Dorsolateral prefrontal cortex (tissue), 122 donors: ENCODE measurements at places on chromosomes 2 and 18.

DNA sequence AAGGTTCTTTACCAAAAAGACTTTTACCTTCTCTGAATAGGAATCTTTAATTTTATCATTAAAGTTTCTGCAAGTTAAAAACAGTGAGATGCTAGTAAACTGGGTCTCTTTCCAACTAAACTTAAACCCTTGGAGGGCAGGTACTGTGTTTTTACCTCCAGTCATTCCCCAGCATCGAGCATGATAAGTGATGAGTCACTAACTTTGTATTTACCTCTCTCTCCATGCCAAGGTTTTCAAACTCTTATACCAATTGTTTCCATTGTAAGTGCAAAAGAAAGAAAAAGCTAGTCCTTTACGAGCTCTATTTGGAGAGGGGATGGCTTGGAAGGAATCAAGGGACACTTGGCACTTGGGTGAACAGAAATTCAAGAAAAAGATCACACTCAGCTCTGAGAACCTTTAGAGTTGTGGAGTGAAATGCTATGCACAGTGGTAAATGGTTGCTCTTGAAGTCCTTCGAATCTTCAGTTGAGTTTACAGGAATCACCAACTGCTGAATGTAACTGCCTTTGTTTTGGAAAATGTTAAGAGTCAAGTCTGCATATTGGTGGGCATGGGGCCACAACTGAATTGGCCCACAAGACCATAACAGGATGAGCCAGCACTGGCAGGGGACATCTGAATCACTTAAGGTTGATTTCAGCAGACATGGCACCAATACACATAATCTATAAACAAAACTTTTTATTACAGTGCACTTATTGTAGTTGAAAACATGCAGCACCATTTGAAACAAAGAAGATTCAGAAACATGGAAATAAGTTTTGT, 8.3 kb upstream of the RBM43 start:
- DNase-seq, result no peak

- no peak for DNase-seq
These were observed 79.4 kb upstream of the SMIM21 start for GRCh38 chr18:75506913-75507312.

- no peak for DNase-seq
These were observed 343.1 kb downstream of the CELF4 start for GRCh38 chr18:37222354-37222998.

DNA sequence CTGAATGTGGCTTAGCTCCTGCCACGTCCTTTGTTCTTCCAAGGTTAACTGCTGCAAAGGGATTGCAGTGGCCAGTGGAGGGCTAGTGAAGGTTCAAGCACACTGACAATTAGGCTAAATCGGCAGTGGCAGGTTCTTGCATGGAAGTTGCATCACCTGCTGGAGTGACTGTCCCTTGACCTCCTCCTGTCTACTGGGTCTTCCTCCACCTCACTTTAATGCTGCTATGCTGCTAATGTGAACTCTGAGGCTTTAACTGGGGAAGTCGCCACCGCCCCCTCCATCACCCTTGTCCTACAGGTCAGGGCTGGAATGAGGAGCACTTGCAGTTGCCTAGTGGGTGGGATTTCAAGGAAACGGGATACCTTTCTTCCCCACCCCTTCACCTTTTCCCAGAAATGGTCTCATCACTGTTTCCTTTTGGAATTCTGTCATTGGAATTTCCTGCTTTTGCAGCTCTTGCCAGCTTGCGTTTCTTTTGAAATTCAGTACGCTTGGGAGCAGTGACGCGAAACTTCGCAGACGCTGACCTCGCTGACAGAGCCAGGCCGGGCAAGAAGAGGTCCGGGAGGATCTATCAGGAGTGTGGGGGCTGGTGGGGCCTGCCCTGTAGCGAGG, 150.3 kb downstream of the SH3RF3 start:
- DNase-seq, result no peak

- DNase-seq, result no peak
These were observed 41.6 kb downstream of the DDX1 start for GRCh38 chr2:15633043-15633970.

DNA sequence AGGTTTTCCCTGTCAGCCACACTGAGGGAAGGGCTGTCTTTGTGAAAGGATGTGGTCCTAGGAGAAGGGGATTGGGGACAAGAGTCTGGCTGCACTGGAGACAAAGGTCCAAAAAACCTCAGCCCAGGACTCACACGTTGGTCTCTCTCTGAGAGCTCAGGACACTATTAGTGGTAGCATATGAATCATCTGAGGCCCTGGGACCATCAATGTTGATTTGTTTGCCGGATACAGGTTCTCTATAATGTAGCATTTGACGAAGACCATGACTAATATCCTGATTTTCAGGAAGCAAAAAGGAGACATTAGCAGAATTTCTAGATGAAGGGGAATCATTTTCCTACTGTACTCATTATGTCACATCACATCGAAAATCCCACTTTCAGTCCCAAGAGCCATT, 22.2 kb upstream of the DNAH6 start:
- DNase-seq, result no peak

DNA sequence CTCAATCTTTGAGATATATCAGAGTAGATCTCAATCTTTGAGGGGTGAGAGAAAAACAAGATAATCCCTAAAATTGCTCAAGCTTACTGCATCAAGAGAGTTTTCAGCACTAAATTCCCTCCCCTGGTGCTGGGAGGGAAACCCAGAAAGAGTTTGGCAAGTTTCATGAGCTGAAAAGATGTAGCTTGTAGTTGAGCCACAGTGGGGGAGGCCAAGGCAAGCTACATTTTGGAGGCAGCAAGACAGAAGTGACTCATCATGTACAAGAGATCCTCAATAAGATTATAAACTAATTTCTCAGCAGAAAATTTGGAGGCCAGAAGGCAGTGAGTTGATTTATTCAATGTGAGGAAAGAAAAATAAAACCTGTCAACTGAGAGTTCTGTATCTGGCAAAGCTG, 308.2 kb downstream of the PIEZO2 start:
- DNase-seq, result no peak

GRCh38 chr18:5515011-5515784, 28.6 kb downstream of the EPB41L3 start:
- no peak for DNase-seq

DNA sequence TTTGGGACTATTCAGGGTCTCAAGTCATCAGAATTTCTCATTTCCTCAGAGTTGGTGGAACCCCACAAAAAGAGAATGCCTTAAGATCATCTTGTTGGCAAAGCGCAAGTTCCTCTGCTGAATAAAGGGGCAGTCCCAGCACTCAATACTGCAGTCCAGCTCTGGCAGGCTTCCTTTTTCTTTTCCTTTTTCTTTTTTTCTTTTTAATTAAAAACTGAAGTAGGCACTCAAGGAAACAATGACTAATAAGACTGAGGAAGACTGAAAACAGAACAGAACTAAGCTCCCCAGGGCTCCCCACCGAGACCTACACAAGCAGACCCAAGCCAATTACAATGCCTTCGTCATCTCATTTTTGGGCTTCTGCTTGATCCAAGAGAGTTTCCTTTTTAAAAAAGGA, 82.0 kb downstream of the STK39 start:
- no peak for DNase-seq

- no peak for DNase-seq
These were observed 186.8 kb downstream of the RDH14 start for GRCh38 chr2:18373664-18374063.

- DNase-seq, result no peak
These were observed 261.8 kb downstream of the DCDC2C start for GRCh38 chr2:3965211-3965610.

DNA sequence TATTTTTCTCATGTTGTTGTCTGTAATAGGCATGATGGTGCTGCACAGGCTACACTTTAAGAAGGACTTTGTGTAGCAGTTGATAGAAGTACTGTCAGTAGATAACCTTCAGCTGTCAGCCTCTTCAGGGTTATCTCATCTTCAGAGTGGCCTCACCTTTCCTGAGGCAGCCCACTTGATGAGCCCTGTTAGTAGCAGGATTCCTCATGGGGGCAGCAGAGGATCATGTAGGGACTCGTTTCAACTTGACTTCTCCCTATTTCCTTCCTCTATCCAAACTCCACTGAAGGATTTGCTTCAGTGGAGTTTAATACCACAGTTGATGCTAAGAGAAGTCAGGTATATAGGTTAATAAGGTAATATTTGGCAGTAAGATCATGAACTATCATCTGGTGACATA, 530.3 kb upstream of the FSIP2 start:
- DNase-seq, result no peak

DNA sequence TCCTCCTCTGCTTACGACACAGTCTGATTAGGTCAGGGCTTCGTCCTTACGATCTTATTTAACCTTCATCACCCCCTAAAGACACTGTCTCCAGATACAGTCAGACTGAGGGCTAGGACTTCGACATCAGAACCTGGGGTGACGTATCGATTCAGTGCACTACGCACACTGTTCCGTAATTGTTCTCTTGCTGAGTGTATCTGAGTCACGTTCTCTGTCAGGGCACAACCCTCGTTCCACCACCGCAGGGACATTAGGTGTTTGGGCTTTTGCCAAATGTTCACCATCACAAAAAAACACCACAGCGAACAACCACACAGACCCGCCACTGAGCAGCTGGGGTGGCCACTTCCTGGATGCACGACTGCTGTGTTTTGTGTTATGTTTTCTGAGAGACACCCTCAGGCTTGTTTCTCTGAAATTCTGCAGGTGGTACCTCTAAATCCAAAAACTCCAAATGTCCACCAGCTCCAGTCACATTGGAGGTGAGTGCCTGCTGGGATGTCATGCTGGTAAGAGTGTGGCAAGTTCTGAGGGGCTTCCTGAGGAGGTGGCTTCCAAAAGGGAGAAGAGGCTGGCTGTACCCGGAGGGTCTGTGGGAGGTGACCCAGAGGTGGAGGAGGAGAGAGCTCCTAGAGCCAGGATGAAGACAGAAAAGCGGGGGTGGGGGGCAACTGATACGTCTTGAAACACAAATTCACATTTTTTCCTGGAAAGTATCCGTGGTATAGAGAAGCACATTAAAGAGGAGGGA, 66.6 kb downstream of the ADNP2 start:
- DNase-seq, result no peak

GRCh38 chr2:139631966-139632365, 851.8 kb upstream of the NXPH2 start:
- no peak for DNase-seq

DNA sequence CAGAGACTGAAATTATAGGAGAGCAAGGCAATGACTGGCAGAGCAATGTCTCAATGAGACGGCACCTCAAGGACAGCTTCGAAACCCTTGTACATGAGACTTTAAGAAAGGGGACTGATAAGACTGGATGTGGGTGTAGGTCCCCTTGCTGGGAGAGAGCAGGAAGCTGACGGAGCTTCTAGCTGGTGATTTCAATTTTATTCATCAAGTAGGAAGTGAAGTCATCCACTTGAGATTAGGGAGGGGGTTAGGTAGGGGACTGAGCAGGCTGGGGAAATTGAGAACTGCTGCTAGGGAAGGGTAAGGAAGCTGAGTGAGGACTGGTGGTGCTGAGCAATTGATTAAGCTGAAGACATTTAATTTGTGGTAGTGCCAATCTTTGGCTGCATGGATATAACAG, 99.5 kb upstream of the ITGB6 start:
- no peak for DNase-seq

DNA sequence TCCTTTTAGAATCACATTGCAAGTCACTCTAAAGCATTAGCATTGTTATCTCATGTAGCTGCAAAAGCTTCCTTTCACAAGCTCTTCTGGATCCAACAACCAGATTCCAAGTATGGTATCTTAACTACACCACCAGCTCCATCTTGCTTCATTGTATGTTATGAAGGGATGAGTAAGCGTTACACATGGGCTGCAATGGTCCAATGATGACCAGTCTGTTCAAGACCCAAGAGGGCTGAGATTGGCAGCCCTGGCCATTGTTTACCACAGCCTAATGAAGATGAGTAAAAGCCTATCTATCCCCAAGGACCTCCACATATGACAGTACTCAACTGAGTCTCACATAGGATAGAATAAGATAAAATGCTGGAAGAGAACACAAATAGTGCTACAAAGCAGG, 6.3 kb downstream of the CFLAR start:
- DNase-seq, result no peak

- no peak for DNase-seq
These were observed 46.8 kb upstream of the NCK2 start for GRCh38 chr2:105697781-105698449.
